Activated CD4-positive, alpha-beta T cell treated with anti-CD3 and anti-CD28 coated beads for 36 hours (primary cell): ENCODE measurements at places on chromosomes 6 and 20. TPM values are rescaled to one million over a fixed set of nuclear protein-coding genes. Genes with fewer than 3 reads are reported as not detected.

GRCh38 chr6:119241111-119241465 lies 108.5 kb downstream of the MAN1A1 start:
- no peak for DNase-seq

DNA sequence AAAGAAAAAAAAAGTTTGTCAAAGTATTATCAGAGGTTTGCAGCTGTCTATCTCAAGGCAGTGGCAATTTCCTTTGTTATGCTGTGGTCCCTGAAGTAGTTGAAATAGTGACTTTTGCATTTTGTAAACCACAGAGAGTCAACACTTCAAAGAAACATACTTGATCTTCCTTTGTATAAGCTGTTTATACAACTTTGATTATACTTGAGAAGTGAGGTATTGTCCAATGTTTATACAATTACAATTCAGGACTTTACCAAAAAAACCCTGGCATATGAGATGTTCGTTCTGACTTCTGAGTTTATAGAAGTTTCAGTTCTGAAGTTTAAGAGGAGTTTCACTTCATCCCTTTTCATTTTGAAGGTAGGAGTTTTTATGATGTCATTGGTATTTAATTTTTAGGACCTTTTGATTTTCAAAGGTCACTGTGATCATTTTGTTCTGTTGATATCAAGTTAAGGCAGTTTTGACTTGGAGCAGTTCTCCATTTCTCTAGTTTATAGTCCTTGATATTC lies 4.0 kb downstream of the STK4 start:
- no peak for DNase-seq

GRCh38 chr20:2840967-2841531 lies 504 bp downstream of the VPS16 start:
- DNase-seq, result peak; percentile 59

SEMG1 gene
- not detected for total RNA-seq

PNPLA1 gene
- total RNA-seq, result not detected
